ENCODE measurements at places on chromosomes 2 and 18.

GRCh38 chr2:130346741-130347066, 4.0 kb downstream of the IMP4 start:
- no peak for DNase-seq

GRCh38 chr2:32591669-32592463, 36.0 kb upstream of the TTC27 start:
- DNase-seq = no peak

DNA sequence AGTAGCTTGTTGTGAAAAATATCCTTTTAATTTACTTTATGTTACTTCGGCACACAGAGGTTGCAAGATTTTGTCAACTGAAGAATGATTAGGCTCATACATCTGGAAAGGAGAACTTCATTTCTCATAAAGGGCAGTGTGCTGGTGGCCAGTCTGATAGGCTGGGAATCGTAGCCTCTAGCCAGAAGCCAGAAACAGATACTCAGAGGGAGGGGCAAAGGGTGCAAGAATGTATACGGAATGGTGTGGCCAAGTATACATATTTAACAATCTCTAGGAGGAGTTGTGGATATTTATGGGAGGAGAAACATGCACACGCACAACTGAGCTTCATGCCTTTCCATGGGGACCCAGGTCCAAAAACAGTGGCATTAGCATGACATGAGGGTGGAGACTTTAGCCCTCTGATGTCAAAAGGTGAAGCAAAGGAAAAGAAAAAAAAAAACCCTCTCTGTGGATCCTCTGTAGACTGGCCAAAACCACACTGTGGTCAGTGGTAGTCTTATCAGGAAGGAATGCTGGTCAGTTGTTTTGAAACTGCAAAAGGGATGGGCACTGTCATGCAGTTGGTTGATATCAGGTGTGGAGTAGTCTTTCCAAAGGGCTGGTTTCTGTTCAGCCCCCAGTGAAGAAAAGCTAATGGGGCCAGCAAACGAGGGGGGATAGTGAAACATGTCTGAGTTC, 34.9 kb upstream of the APCDD1 start:
- DNase-seq = no peak

DNA sequence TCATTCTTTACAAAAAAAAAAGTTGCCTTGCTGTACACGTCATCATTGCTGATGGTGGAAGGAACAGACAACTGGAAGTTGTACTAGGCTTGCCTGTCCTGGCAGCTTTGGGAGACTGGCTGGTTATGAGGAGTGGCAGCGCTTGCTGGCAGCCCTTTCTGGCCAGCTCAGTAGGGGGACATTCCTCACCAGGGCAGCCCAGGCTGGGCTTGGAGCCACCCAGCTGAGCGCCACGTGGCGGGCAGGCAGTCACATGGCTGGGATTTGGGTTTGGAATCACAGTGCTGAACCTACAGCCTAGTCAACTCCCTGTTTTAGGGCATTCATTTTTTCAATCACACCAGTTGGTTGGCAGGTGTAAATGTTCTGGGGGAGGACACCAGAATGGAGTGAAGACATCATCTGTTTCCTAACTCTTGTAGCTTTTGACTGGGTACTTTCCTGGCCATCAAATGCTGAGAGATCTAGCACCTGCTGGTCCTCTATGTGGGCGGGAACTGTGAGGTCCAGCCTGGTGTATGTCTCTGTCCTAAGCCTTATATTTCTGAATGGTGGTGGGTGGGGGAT, 139.3 kb downstream of the SETBP1 start:
- no peak for DNase-seq

DNA sequence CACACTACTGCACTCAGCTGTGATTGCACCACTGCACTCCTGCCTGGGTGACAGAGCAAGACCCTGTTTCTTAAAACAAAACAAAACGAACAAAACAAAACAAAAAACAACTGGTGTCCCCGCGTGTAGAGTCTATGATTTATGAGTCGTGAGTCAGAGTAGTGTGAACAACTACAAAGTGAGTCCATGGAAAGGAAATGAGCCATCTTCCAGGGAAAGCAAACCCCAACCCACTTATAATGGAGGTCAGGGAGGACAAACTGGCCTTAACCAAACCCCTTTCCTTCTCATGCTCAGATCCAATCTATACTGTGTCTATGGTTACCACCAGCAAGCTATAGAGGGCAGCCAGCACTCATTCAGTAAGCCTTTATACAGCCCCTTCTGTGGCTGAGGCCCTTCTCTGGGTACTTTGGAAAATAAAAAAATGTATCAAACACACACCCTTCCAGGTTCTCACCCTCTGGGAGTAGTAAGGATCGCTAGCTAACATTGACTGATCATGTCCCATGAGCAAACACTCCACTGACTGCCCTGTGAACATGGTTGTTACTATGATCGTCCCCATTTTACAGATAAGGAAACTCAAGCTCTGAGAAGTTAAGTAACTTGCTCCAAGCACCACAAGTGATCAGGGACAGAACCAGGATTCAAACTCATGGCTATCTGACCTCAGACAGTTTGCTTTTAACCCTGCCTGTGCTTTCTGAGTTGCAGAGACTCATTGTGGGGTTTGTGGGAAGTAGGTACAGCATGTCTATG, 24.7 kb upstream of the COLEC12 start:
- DNase-seq = no peak

- no peak for DNase-seq
Measured at GRCh38 chr2:195212586-195212985, 444.4 kb upstream of the SLC39A10 start.

- no peak for DNase-seq
Measured at GRCh38 chr2:128686497-128686859, 367.8 kb upstream of the HS6ST1 start.

DNA sequence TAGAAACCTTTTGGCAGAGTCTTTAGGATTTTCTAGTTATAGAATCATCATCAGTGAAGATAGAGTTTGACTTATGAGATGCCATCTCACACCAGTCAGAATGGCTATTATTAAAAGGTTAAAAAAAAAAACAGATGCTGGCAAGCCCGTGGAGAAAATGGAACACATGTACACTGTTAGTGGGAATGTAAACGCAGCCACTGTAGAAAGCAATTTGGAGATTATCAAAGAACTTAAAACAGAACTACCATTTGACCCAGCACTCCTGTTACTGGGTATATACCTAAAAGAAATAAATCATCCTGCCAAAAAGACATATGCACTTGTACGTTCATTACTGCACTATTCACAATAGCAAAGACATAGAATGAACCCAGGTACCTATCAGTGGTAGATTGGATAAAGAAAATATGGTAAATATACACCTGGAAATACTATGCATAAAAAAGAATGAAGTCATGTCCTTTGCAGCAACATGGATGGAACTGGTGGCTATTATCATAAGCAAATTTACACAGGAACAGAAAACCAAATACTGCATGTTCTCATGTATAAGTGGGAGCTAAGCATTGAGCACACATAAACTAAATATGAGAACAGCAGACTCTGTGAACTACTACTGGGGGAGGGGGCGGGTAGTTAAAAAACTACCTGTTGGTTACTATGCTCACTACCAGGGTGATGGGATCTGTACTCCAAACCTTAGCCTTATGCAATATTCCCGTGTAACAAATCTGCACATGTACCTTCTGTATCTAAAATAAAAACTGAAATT, 279.0 kb downstream of the KIAA1328 start:
- no peak for DNase-seq

- no peak for DNase-seq
Measured at GRCh38 chr2:188114014-188114413, 177.7 kb upstream of the GULP1 start.

DNA sequence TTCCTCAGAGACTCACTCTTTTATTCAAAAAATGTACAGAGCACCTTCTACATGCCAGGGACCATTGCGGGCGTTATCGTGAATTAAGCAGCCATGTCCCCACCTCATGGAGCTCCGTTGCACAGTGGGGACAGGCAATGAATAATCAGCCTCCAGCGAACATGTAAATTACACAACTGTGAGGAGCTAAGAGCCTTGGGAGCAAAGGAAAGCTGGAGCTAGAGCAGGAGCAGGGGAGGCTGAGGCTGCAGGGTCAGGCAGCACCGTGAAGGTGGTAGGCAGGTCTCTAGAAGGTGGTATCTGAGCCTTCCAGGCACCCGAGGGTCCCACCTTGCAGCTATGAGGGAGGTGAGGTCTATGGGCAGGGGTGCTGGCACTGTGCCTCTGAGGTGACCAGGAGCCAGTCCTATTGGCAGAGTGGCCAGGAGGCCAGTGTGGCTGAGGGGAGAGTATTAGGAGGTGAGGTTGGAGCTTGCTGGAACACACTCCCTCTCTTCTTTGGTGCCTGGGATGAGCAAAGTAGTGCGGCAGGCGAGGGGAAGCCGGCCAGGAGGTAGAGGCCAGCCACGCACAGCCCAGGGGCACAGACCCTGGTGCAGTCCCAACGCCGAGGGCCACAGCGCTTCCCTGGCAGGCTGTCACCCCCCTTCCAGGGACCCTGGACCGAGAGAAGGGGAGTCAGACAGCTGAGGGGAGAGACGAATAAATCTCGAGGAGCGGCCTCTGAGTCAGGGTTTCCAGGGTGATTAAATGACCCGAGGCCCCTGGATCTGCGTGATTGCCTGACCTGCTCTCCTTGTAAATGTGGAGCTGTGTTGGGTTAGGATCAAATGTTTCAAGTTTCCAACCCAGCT, 167.3 kb downstream of the SEPTIN10 start:
- no peak for DNase-seq

All from HT-29 (cell line).